ENCODE measurements at places on chromosomes 12 and 14.

GRCh38 chr12:3483089-3483488 is 7.9 kb upstream of the PRMT8 start:
- no peak for DNase-seq

GRCh38 chr12:78361683-78362082 is 502.9 kb upstream of the SYT1 start:
- no peak for DNase-seq

GRCh38 chr12:82800185-82800584 is 113.5 kb downstream of the TMTC2 start:
- no peak for DNase-seq

DNA sequence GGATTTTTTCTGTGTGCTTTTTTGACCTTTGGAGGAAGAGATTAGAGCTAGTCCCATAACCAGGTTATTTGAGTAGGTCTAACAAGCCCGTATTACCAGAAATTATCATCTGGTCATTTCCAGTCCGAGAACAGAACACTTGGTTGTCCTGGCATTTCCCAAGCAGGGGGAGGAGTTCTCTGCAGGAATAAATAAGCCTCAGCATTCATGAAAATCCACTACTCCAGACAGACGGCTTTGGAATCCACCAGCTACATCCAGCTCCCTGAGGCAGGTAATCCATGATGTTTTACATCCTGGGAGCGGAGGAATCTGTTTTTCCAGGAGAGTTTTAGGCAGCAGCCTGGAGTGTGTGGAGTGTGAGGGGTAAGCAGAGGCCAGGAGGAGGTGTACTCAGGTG is at the start of gene SERPINA3:
SERPINA3 (plus strand) TSS at position 218 of the 400 bp plus-strand sequence. CDS start 2,051 bp downstream, outside the sequence.
- no peak for DNase-seq

- DNase-seq: no peak
These were observed 64.7 kb downstream of the RPS6KA5 start for GRCh38 chr14:90995785-90996184.

GRCh38 chr12:25719505-25719904 is 166.4 kb upstream of the LMNTD1 start:
- no peak for DNase-seq

DNA sequence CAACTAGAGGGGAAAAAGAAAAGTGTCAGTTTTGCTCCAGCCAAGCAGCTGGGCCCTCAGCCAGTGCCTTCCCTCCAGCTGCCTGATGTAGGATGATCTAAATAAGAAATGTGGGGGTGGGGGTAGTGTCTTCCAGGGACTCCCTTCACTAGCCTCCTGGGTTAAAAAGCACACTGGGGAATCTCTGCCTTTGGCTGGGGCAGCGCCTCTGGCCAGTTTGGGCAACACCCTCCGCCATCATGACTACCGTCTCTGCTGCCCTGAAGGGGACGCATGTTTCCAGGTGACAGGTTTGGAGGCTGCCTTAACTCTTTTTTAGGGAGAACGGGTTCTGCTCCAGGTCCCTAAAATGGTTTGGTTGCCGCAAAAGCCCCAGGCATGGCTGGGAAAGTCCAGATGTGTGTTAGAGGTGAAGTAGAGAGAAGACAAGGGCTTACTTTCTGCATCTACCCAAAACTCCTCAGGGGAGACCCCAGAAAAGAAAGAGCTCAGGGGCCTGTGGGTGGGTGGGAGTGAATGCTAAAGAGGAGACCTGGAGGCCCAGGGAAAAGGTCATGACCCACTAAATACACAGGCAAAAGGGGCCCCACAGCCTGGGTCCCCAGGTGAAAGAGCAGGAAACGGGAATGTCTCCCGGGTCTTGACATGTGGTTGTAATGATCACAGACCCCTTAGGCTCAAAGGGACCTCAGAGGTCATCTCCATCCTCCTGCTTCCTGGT is 132.8 kb upstream of the CCND2 start:
- DNase-seq: no peak

GRCh38 chr12:693934-694533 is 30.8 kb upstream of the NINJ2 start:
- no peak for DNase-seq

- DNase-seq: no peak
These were observed 55.0 kb downstream of the TMX1 start for GRCh38 chr14:51294951-51295525.

GRCh38 chr12:97046901-97047300 is 139.8 kb downstream of the NEDD1 start:
- no peak for DNase-seq

- no peak for DNase-seq
These were observed 3.0 kb upstream of the MIPOL1 start for GRCh38 chr14:37194698-37195097.

- no peak for DNase-seq
These were observed 591.3 kb downstream of the LRFN5 start for GRCh38 chr14:42198010-42198409.

DNA sequence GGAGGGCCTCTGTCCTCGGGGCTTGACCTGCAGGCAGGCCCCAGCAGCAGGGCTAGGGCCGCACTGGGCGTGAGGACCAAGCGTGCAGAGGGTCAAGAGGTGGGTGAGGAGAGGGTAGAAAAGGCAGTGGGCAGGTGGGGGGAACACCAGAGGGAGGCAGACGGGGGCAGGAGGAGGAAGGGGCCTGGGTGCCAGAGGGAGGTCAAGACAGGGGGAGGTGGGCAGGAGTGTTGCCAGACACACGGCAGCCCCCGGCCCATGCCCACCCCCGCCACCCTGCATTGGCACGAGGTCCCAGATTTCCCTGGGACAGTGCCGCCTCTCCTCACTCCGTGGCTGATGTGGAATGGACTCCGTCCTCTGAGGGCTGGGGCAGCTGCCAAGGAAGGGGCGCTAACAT is 8.2 kb downstream of the TMEM121 start:
- no peak for DNase-seq

- DNase-seq: no peak
These were observed 13.6 kb downstream of the DAAM1 start for GRCh38 chr14:59202031-59202430.

DNA sequence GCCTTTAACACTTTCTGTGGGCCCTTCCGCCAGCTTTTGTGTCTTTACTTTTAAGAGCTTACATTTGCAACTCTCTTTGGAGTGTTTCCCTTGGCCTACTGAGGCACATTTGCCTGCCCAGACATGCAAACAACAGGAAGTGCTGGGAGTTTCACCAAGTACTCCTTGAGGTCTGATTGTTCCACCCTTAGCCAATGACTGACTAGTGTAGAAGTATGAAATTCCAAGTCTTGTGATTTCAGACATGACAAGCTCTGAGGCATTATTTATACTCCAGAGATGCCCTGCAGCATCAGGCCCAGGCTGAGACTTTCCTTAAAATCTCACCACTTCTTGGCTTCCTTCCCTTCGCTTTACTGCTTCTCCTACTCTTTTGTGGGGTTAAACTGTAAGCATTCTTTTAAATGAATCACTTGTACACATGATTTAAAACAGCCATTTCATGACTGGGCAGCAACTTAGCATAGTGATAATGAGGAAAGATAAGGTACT is 174.1 kb downstream of the SLC6A15 start:
- DNase-seq: no peak

DNA sequence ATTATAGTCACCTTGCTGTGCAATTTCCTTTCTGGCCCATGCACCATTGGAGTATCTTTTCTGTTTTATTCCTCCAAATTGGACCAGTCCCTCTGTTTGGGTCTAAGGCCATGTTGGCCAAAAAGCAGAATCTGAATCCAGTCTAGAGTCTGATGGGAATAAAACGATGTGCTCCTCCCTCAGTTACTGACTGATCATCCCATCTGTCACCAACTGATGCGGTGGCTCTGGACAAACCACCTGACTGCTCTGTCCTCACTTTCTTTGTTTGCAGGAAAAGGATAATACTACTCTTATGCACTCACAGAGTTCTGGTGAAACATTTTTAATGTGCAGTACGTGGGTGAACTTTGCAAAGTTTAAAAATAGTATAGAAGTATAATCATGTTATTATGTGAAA is 120.2 kb upstream of the HIF1A start:
- no peak for DNase-seq

DNA sequence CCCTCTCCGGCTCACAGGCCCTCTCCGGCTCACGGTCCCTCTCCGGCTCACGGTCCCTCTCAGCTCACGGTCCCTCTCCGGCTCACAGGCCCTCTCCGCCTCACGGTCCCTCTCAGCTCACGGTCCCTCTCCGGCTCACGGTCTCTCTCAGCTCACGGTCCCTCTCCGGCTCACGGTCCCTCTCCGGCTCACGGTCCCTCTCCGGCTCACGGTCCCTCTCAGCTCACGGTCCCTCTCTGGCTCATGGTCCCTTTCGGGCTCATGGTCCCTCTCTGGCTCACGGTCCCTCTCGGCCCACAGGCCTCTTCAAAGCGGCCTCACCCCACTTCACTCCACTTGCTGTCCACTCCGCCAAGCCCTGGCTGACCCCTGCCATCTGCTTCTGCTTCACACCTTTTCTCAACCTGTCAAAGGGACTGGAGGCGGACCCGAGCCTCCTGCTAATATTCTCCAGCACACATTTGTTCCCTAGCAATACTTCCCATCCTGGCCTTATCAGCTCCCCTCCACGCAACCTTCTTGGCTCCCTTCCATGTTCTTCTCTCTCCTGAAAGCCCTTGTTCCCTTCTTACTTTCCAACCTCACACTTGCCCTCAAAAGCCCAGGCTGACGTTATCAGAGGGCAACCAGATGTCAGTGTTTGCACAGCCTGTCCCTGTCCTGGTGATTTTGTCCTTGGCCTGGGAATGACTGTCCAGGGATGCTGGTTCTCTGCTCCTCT is 176.7 kb downstream of the CALM1 start:
- no peak for DNase-seq

DNA sequence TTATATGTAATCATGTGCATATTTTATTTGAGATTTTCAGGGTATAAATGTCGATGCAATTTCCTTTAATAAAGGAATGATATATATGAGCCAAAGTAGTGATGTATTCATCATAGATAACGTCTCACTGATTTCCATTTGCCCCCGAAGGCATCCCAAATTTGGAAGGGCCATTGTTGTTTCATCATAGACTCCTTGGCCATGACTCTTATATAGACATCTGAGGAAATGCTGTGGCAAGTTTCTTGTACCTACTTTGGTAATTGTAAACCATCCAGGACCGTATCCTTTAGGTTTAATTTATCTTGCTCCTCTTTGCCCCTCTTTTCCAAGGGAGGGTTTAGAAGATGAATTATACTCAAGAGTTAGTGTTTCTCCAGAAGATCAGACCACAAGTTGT is 84.7 kb downstream of the SAMD4A start:
- no peak for DNase-seq

DNA sequence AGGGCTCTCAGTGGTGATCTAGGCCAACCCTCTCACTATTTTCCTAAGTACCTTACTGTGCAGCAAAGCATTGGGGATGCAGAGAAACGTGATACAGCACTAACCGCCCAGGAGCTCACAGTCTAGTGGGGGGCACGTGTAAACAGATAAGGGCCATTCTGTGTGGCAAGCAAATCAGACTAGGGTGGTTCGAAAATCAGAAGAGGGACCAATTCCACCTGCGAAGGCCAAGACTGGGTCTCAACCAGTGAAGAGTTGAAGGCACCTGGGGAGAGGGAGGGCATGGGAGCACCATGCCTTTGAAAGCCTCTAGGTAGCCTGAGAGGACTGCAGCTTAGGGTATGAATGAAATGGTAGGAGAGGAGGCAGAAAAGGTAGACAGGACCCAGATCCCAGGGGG is 2.2 kb downstream of the PITPNM2 start:
- no peak for DNase-seq

DNA sequence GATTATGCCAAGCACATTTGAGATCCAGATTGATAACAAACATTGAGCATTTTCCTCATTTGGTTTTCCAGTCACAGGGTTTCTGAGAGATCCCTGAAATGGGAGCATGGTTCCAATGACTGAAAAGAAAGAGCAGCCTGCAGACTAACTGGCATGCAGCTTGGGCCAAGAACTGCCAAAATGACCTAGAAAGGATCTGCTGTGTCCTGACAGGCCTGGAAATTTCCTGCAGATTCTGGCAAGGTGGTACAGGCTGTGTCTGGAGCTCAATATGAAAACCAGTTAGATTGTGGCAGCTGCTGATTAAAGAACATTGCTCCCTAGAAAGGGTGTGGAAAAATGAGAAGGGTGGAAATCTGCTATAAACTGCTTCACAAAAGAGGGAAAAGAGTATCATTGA is 417.3 kb downstream of the IPO8 start:
- no peak for DNase-seq

- DNase-seq: no peak
These were observed 68.2 kb downstream of the RASSF8 start for GRCh38 chr12:26026713-26027112.

DNA sequence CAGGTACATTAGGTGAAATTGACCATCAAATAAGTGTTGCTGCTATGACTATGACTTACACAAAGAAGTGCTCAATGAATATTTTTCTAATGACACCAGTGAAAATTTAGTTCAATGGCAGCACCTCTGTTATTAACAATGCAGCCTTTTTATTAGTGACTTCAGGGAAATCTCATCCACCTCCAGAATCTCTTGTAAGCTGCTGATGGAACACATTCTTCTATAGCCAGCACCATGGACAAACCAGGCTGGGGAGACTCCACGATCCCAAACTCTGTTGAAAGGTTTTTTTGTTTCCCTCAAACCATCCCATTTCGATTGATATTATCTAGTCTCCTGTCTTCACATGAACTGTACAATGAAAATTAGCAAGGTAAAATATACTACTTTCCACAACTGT is 265.9 kb downstream of the ITPR2 start:
- DNase-seq: no peak

- no peak for DNase-seq
These were observed 16.5 kb downstream of the KRT7 start for GRCh38 chr12:52249511-52250047.

DNA sequence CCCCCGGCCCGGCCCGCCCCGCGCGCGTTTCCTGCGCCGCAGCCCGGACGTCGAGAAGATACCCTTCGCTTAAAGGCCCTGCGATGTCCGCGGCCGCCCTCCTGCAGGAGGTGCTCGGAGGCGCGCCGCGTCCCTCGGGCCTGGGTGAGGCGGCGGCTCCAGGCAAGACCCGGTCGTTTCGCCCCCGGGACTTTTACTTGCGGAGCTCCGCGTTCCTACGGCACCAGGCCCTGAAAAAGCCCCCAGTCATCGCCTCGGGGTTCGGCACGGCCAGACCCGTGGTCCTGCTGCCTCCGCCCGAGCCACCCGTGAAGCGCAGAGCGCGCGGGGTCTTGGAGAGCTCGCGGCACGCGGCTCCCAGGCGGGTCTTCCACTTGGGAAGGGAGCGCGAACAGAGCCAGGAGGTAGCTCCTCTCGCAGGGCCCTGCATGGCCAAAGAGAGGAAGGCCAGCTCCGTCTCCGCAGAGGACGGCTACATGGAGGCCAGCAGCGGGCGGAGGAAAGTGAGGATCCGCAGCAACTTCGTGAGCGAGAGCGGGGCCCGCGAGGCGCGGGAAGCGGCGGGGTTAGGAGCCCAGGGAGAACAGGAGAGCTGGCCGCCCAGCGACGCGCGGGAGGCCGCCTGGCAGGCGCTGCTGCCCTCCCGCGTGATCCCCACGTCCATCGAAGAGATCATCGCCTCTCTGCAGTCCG is 26.9 kb downstream of the TTC6 start:
- no peak for DNase-seq
